Heart right ventricle (tissue), 16 donors: ENCODE measurements at places on chromosomes 1 and 21.

DNA sequence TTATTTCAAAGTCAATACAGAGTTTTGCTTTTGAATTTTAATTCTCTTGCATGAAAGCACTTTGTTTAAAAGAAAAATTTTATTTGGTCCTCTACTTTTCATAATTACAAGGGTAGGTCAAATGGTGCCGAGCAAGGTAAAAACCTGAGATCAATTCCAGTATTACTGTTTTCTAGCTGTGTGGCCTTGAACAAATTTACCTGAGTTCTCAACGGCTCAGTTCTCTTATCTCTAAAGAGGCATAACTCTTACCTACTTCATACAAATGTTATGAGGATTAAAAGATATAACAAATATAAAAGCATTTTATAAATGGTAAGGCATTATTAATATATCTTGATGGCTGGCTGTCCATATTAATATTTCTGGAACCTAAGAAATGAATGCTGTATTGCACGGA, 42.5 kb downstream of the USP24 start:
- no peak for DNase-seq

GRCh38 chr1:10556430-10557005, 81.8 kb downstream of the PEX14 start:
- no peak for DNase-seq

DNA sequence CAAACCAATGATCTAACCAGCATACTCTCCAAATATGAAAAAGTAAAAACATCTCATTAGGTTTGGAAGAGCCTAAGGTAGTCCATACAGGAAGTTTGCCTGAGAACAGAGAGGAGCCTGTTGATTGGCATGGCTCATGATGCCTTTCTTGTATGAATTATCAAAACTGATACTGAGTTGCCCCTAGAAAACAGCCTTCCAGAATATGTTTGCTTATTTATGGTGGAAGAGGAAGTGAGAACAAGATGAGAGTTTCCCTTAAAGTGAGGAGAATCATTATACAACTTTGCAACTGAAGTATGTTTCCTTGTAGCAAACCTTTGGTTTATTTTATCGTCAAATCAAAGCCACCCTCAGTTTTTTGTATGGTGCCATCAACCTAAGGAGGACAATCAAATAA, 23.8 kb upstream of the KIAA1614 start:
- no peak for DNase-seq

GRCh38 chr1:187878883-187879282, 1050.1 kb downstream of the PLA2G4A start:
- DNase-seq: no peak
